T-helper 2 cell (primary cell): ENCODE measurements at places on chromosomes 7 and 10.

GRCh38 chr7:50531928-50532327 lies 33.3 kb downstream of the DDC start:
- no peak for DNase-seq

- no peak for DNase-seq
Measured at GRCh38 chr7:142174441-142174840, 62.9 kb downstream of the MGAM2 start.

DNA sequence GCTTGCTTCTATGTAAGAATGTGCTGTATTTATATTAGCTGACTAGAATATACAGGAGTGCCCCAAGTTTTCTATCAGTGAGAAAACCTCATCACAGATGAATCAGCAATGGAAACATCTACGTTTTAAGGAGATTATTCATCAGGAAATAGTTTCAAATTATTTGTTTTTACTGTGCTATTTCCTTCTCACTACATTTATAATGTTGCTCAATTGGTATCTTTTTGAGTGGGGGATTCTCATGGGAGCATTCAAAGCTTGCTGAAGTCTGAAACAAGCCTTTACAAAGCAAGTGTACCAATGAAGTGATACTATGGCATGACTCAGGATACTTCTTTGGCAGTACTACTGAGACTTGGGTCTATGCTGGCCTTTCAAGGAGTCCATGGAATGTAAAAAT lies 191.1 kb upstream of the SLC26A5 start:
- DNase-seq, result no peak

DNA sequence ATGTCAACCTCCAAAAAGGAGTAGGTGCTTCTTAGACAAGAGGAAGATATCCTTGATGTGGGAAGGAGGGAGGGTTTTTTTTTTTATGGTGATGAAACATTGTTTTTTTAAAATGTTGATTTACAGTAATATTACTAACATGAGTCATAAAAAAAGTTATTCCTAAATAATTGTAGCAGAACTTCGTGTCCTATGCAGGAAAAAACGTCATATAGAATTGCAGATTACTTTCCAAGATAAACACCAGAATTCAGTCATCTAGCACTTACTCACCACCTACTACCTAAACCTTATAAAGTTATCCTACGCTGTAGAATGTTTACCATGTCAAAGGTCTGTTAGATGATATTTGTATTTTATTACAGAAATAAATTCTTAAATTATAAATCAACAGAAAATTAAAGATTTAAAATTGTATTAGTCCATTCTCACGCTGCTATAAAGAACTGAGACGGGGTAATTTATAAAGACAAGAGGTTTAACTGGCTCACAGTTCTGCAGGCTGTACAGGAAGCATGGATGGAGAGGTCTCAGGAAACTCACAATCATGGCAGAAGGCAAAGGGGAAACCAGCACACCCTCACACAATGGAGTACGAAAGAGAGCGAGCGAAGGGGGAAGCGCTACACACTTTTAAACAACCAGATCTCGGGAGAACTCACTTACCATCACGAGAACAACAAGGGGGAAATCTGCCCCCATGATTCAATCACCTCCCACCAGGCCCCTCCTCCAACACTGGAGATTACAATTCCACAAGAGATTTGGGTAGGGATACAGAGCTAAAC lies 105.2 kb upstream of the NEBL start:
- no peak for DNase-seq

- no peak for DNase-seq
Measured at GRCh38 chr10:77308084-77308732, 329.4 kb downstream of the KCNMA1 start.

- DNase-seq, result no peak
Measured at GRCh38 chr7:100013328-100013676, 2.1 kb upstream of the ZKSCAN1 start.
